KG1 (cell line): ENCODE measurements at places on chromosomes 6 and 20.

DNA sequence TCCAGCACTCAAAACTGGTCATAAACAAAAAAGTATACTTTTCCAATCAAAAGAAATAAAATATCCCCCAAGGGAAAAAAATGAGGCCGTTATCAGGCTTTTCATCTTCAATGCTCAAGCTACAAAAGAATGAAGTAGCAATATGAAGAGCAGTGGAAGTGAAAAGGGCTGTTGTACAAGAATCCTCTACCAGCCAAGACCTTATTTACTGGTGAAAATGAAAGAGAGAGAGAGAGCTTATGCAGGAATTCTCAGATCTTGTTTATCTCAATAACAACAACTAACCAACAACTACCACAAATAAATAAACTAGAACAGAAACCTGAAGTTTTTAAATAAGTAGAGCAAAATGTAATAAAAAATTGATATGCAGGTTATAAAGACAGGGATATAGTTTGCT, 400.6 kb downstream of the HDGFL1 start:
- no peak for DNase-seq

DNA sequence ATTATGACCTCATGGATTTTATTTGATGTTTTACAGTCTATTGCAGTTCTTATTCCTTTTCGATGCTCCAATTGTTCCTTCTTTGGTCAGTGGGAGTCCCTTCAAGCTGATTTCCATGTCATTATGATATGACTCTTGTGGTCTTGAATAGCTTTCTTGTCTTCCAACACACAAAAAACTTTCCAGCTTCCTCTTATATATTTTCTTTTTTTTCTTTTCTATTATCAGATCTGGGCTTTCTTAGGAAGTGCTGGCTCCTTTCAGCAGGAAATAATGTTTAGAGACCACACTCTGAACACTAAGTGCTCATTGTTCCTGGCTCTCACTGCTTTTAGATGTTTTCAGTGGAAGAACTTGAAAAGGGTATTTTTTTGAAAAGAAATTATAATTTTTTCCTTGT, 3.1 kb upstream of the SLC17A1 start:
- no peak for DNase-seq

- DNase-seq: no peak
These were observed 2.5 kb upstream of the PPP2R5D start for GRCh38 chr6:42981836-42982235.

DNA sequence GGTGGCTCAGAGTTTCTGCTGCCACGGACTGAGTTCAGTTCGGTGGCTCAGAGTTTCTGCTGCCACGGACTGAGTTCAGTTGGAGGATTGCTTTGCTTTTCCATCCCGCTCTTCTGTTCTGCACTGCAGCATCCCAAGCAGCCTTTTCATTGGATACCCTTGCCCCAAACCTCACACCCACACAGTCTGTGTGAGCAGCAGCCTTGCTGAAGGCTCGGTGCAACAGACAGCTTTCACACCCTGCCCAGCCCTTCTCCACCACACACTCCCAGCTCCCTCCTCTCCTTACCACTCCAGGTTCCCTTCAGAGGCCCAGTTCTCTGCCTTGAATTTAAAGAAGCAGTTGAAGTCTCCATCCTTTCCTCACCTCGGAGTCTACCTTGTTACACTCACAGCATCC, 52.5 kb upstream of the CHD6 start:
- no peak for DNase-seq

DNA sequence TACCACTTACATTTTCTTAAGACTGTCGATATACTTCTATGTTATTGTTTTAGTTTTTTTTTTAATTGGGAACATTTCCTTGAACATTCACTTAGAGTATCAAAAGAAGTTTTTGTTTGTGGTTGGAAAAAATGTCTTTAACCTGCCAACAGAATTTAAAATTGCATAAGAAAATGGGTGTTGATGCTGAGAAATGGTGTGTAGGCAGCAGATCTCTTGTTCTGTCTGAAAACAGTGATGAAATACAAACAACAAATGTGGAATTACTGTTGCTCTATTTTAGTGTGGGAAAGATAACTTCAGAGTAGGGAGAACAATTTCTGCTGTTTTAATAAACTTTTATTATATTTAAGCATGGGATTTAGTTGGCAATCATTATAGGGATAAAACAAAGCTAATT, 293.5 kb downstream of the CDKAL1 start:
- DNase-seq: no peak

- DNase-seq: no peak
These were observed 34.9 kb downstream of the AGPAT4 start for GRCh38 chr6:161239001-161239400.

GRCh38 chr6:89984926-89985750, 90.9 kb downstream of the GJA10 start:
- no peak for DNase-seq

- no peak for DNase-seq
These were observed 29.1 kb upstream of the APCDD1L start for GRCh38 chr20:58544286-58544685.

DNA sequence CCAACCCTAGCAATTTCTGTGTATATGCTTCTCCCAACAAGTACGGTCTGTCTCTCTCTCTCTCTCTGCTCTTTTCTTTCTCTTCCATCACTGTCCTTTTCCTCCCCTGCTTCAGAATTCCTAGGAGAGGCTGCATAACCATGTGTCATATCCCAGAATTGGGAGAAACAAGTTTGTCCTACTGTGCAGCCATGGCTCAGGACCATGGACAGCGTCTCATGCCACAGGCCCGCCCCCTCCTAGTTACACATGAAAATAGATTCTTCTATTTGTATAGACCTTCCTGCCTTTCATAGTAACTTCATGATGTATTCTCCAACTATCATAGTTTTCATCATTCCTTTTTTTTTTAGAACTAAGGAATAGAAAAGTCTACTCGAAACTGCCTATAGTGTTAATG, 98.0 kb downstream of the FNDC1 start:
- DNase-seq: no peak

- DNase-seq: no peak
These were observed 40.2 kb upstream of the IFNGR1 start for GRCh38 chr6:137259349-137259748.

DNA sequence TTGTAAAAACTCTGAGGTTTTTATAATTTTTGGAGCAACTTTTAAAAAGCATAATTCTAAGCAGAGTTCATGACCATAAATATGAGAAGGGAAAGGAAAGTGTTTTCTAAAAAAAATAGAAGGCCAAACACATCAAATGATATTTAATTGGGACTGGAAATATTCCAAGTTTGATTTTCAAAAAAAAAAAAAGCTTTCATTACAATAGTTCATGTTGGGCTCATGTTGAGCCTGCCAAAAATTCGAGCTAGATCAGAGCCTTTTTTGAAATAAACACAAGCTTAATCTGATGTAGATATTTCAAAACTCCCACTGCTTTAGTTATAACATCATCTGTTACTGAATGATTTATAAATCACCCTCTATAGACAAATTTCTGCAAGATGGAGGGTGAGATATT, 163.4 kb upstream of the DEFB112 start:
- DNase-seq: no peak

GRCh38 chr20:49593466-49594142, 25.7 kb upstream of the PTGIS start:
- no peak for DNase-seq

- DNase-seq: no peak
These were observed 146.8 kb upstream of the PMEPA1 start for GRCh38 chr20:57856658-57857057.

GRCh38 chr6:99522531-99522930, 7.3 kb upstream of the USP45 start:
- DNase-seq: no peak

DNA sequence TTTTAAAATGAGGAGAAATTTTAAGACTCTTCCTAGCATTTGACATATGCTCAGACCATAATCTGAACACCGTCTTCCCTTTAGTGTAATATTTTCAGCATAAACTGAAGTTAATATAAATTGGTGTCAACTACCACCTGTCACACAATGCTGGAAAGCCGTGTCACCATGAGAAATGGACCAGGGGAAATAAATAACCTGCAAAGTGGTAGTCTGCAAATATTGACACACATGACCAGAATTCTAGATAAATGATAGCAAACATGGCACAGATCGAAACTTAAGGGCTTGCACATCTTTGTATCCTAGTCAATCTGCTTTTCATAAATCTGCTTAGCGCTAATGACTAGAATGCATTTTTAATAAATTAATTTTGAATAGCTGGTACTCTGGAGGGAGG, 191.9 kb downstream of the CD83 start:
- DNase-seq: no peak

GRCh38 chr20:17636523-17637412, 45.3 kb downstream of the RRBP1 start:
- no peak for DNase-seq

DNA sequence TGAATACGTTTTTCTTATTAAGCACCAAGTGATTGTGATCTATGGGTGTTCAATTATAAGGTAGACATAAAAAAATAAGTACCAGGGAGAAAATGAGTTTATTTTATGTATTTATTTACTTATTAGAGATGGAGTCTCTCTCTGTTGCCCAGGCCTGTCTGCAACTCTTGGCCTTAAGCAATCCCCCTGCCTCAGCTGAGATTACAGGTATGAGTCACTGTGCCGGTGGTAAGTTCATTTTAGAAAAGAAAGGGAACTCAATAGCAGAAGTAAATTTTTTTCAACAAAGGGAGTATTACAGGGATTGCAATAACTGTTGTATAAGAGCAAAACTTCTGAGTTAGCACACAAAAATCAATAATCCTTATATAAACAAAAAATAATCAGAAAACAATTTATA, 98.7 kb upstream of the FUT9 start:
- no peak for DNase-seq

DNA sequence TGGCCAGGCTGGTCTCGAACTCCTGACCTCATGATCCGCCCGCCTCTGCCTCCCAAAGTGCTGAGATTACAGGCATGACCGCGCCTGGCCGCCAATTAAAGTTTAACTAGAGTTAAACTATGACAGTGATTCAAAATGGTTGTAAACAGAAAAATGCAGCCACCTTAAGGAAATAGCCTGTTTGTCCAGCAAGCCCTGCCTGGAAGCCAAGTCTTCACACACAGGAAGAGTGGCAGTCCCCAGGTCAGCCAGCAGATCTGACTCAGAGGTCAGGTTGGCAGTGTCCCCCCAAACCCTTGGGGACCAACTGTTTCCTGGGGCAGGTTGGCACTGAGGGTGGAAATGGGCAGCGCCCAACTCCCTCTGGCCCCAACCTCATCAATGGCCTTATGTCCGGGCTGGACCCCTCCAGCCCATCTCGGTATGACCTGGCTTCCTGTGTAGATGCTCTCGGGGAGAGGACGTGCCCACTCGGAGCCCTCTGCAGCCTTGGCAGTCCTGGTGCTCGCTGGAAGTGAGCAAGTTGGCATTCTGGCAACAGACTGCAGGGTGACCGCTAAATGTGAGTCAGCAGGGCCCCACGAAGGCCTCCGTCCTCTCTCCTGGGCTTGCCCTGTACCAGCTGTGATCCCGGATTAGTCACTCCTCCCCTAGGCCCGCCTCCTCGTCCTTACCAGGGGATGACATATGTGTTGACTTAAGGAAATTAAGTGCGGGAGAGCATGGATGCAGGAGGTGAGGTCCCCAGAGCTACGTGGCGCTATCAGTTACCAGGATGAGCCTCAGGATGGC, 9.7 kb upstream of the HSP90AB1 start:
- no peak for DNase-seq

GRCh38 chr6:84356907-84357306, 129.5 kb upstream of the CEP162 start:
- DNase-seq: no peak

DNA sequence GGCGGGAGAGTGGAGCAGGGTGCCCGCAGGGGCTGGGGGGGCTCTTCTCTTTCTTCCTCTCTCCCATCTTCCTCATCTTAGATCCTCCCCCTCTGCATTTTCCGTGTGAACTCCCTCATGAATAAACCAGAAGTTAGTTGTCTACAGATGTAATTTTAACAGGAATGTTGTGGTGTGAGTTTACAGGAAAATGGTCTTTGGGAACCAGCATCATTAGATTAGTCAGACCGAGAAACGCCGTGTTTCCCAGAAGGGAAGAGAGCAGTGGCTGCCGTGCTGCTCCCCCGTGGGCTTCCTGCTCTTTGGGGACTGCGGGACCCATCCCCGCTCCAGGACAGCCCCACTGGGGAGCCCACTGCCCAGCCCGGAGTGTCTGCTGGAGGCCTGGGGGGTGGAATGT, 3.4 kb downstream of the MYT1 start:
- DNase-seq: no peak

- DNase-seq: no peak
These were observed 35.3 kb upstream of the EZR start for GRCh38 chr6:158854214-158855101.

DNA sequence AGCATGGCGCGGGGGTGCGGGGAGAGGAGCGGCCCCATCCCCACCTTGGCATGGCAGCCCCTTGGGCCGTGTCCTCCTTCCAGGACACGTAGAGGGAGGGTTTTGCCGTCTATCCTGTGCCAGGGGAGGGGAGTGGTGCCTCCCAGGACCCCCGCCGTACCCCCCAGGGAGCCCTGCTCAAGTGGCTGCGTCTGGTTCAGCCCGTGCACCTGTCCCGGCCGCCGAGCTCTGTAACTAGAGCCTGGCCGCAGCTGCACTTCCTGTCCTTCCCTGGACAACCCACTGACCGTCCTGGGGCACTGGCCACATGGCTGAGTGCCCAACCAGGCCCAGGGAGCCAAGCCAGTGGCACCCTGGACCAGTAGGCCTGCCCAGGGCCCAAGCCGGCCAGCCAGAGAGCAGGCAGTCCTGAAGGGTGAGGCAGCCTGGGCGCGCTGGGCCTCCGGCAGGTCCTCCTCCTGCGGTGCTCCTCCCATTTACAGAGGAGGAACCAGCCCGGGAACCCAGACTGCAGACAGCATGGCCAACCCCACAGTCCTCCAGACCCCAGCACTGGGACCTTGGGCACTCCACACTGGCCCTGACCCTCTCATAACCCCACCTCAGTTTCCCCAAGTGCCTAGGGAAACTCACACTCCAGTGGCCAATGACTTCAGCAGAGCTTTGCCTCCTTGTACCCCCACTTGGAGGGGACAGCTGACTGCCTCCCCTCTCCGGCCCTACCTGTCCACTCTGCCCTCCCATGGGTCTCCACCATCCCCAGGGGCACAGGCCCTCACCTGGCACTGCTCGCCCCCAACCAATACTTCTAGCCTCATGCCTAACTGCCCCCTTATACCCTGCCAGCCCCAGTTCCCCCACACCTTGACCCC, 8.7 kb downstream of the LAMA5 start:
- DNase-seq: no peak

GRCh38 chr6:145189836-145190235, 545.5 kb downstream of the EPM2A start:
- DNase-seq: no peak

DNA sequence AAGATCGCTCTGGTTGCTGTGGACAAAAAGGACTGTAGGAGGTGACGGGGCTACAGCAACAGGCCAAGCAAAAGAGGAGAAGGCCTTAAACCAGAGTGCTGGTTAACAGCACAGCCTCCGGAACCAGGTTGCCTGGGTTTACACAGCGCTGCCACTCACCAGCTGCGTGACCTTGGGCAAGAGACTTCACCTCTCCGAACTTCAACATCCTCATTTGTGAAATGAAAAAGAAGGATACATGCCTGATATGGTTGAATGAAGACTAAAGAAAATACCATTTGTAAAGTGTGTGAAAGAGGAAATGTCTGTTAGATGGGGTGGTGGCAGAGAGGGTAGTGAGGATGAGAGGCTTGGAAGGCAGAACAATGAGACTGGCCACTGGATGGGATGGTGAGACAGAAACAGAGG, 44.9 kb downstream of the PREX1 start:
- DNase-seq: no peak

- no peak for DNase-seq
These were observed 304.1 kb downstream of the LAMA2 start for GRCh38 chr6:129186988-129187387.
